ENCODE measurements at places on chromosomes 5 and 9.

GRCh38 chr5:74122979-74123590 lies 497.1 kb downstream of the ARHGEF28 start:
- DNase-seq, result no peak

DNA sequence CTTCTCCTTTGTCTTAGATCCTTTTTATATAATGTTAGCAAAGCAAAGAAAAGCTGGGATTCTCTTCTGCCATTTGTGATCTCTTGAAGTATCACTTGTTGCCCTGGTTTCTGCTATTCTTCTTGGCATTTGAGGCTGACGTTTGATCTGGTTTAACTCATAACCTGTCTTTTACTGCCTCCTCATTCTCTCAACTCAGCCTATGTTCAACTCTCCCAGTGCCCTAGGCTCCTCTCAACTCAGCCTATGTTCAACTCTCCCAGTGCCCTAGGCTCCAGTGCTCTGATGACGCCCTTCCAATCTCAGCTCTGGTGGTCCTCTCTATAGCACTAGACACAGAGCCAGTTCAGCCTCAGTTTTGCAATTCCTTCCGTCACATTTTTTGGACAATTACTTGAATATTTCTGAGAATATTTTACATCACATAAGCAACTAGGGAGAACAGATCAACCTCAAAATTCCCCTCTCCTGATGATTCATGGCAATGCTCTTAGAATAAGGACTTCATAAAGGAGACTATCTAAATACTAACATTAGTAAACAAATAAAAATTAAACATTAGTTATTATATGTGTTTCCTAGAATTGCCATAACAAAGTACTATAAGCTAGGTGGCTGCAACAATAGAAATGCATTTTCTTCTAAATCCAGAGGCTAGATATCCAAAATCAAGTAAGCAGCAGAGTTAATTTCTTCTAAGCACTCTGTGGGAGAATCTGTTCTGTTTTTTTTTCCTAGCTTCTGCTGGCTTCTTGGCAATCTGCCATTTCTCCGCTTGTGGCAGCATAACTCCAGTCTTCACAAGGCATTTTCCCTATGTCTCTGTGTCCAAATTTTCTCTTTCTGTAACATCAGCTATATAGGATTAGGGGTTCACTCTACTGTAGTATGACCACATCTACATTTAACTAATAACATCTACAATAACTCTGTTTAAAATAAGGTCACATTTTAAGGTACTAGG lies 662.1 kb upstream of the FTMT start:
- no peak for DNase-seq

- DNase-seq, result no peak
Observed at GRCh38 chr5:57754616-57755015, 272.0 kb upstream of the ACTBL2 start.

- DNase-seq, result no peak
Observed at GRCh38 chr5:148778882-148779281, 47.5 kb upstream of the ADRB2 start.

DNA sequence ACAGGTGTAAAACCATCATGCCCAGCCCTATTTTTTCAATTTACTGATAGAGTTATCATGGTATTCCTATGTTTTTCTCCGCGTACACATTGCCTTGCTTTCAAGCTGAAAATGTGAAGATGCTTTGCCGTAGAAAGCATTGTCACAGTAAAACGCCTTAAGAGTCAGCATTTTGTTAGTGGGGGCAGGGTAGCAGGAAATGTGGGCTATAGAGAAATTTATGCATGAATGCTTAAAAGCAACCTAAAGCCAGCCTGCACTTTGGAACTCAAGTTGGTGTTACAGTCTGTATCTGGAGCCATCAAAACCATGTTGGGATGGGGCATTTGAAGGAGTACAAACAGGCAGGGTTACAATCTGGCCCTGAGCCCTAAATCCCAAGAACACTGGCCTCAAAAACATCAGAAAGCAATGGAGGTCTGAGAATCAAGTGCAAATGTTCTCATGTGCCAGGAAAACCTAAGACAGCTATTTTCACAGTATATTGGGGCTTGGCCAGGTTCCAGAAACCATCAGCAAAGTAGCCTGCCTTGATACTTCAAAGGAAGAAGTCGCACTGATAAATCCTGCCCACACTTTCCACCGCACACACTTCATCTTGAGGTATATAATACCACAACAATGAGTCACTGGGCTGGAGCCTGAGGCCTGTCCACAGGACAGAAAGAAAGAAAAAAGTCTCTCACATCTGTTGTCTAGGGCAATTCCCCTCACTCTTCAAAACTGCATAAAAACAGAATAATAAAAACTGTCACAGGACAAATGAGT lies 313.8 kb downstream of the ENC1 start:
- peak; percentile 49 for DNase-seq

GRCh38 chr9:81559709-81560108 lies 129.6 kb downstream of the TLE1 start:
- DNase-seq, result peak; percentile 80

DNA sequence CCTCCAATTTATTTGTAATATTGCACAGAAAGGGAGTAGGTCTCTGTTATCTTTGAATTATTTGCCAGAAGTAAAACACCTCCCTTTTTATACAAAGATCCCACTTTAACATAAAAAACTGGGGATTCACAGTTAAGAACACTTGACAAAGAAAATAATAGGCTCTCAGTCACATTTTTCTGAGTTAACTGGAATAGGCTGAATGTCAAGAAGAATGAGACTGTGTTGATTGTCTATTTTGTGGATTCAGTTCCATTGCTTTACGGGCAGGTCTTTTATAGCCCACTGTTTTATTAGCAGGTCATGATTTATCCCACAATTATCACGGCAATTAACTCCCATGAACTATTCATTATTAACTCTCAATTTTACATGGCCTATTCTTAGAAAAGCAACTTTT lies 427.4 kb downstream of the CTNND2 start:
- DNase-seq, result no peak

DNA sequence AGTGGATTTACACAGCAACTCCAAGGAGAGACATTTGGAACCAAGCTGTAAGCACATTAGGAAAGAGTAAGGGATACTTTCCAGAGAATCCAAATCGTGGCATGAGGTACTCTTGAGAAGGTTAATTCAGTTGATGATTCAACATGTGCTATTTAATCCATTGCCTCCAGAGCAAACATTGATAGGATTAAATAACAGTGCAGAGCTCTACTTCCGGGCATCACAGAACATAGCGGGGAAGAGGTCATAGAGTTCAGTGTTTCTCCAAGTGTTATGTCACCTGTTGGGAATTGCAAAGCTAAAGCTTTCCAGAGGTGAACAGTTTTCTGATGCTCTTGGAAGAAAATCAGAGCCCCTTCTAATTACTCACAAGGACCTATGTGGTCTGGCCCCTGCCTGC lies 127.5 kb downstream of the PPP2R2B start:
- no peak for DNase-seq

DNA sequence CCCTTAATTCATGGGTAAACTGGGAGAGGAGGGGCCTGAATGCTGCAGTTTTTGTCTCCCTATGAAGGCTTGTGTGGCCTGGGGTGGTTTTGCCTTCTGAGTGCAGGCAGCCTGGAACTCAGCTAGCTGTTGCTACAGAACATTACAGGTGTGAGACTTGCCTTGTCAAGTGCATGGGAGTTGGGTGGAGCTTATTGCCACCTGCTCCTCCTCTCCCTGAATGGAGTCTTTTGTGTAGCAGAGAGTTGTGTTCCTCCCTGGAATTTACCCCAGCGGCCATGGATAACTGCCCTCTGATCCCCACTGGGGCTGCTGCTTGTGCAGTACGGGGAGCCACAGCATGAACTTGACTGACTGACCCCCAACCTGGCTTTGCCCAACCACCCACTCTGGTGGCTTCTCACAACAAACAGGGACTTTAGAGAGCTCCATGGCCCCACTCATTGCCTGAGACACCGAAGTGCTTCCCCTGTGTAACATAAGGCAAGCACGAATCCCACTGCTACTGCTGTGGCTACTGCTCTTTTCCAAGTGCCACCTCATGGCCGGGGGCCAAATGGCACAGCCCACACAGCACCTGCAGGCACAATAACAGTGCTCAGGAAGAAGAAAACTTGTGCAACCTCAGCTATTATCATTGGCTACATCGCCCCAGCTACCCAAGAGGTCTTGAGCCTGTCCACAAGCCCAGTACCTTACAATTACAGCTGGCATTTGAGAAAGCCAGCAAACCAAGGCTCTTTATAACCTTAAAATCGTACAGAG lies 942.9 kb downstream of the CDH18 start:
- DNase-seq, result no peak

- no peak for DNase-seq
Observed at GRCh38 chr5:150121448-150122157, 34.0 kb downstream of the PDGFRB start.

- no peak for DNase-seq
Observed at GRCh38 chr9:77947651-77948050, 84.0 kb downstream of the GNAQ start.

- no peak for DNase-seq
Observed at GRCh38 chr9:9631284-9631683, 981.5 kb downstream of the PTPRD start.

GRCh38 chr9:120474591-120475243 lies 105.2 kb downstream of the CDK5RAP2 start:
- DNase-seq, result no peak

GRCh38 chr5:133331941-133332340 lies 280.1 kb downstream of the HSPA4 start:
- no peak for DNase-seq

GRCh38 chr9:95265960-95266359 lies 51.5 kb downstream of the FANCC start:
- DNase-seq, result no peak

DNA sequence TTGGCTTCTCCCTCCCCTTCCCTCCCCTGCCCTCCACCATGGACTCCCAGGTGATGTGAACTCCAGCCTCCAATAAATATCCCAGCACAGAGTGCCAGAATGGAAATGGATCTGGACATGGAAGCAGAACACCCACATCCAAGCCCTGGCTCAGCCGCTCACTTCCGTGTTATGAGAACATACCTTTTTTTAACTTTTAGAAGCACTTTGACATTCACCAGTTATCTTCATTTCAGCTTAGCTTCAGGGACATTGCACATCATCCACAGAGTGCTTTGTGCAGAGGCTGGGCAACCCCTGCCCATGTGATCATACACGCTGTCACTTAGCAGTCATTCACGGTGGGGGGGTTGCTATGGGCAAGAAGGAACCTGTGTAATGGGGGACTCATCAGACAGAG lies 9.1 kb downstream of the AFAP1L1 start:
- no peak for DNase-seq

DNA sequence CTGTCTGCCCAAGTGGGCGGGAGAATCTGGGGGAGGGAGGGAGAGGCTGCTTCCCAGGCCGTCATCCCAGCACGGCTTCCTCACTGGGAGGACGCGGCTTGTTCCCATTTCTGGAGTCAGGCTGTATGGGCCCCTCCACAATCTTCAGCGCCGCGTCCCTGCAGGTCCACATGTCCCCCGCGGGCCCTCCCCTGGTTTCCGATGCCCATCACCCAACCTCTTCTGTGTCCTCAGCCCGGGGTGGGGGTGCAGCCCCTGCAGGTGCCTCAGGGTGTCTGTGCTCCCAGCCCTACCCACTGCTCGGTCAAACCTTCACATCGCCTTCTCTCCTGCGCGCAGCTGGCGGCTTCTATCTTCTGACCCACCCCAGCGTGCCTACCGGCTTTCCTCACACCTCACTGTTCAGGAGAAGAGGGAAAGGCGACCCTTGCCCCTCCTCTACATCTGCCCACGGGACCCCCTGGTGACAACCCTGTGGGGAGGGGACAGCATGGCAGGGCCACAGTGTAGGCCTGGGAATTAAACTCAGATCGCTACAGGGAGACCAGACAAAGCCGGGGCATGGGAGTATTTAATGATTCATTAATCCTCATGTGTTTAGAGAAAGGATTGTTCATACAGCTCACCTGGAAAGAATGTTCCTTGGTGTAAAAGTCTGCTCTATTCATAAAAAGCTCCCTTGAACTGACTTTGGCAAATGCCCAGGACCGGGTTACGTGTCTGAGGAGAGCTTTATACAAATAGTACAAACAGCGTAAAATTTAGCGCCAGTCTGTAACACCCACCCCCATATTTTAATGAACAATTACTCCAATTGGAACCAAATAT lies 145.1 kb downstream of the IRX1 start:
- no peak for DNase-seq

- DNase-seq, result no peak
Observed at GRCh38 chr5:116313366-116313765, 228.5 kb downstream of the COMMD10 start.

- peak; percentile 82 for DNase-seq
Observed at GRCh38 chr5:8829323-8830029, 716.4 kb downstream of the SEMA5A start.

- DNase-seq, result no peak
Observed at GRCh38 chr5:81132381-81132780, 100.7 kb upstream of the CKMT2 start.

DNA sequence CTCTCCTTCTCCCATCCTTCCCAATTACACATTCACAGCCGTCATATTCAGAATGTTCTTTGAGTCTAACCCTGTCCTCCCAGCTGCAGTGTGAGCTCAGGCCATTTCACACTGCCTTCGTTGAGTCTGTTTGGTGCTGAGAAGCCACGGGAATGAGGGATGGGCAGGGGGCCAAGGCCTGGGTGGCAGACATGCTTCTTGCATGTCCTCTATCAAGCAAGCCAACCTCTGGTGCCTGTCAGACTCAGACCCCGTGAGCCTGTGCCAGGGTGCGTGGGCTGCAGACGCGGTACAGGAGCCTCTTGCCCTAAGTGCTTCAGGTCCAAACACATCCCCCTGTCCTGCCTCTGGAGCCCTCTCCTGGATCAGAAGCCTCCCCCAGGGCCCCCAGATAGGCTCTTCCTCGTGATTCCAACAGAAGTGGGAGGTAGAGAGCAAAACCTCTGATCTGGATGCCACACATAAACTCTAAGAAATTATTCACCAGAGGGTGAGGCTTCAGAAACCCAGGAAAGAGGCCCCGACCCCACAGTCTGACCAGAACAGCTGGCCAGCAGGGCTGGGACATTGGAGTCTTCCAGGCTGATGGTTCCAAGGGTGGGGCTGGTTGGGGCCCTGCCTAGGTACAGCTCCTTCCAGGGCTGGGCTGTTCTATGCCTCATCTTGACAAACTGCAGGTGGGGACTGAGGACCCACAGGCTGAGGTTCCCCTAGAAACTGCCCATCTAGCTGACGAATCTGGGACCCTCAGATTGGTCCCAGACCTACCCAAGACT lies 46.7 kb upstream of the CDKN2AIPNL start:
- no peak for DNase-seq

DNA sequence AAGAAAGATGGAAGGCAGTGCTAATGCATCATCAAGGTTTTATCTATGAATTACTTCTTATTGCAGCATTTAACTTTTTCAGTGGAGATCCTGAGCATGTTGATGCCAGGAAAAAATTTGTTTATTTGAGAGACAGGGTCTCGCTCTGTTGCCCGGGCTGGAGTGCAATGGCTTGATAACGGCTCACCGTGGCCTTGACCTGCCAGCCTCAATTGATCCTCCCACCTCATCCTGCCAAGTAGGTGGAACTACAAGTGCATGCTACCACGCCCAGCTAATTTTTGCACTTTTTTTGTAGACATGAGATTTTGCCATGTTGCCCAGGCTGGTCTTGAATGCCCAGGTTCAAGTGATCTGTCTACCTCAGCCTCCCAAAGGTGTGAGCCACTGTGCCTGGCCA lies 47.2 kb downstream of the AOPEP start:
- DNase-seq, result no peak

All from COLO829 (cell line).